Stimulated activated CD4-positive, alpha-beta T cell treated with anti-CD3 and anti-CD28 coated beads, Interleukin-4, amount 100 ng/mL, for 1 hour (primary cell): ENCODE measurements at places on chromosomes 7 and 10.

DNA sequence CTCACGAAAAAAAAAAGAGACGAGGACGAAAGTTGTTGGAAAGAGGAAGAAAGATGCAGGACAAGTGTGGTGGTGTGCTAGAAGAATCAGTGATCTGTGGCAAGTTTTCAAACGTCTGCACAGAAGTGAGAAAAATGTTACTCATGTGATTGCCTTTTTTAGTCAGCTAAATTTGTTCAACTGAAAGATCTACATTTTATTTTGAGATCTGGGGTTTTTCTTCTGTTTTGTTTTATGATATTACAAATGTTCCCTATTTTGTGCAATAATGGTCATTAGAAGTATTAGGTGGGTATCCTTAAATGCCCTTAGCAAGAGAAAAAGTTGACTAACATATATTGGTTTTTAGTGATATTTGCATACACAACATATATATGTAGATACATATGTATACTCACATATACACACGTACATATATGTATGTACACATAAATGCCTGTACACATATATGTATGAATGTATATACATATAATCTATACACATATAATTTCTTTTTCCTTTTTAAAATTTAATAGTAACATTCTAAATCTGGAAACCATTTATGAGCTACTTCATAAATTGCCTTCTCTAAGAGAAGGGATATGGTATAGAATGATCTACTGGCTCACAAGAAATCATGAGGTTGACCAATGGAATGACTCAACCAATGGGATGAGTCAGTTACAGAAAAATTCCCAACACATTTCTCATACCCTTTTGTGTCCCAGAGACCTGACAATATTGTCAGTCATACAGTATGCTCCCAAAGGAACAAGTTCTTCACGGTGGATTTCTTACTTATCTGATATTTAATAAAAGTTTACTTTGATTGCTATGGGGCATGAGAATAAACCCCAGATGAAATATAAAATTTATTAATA, 38.4 kb downstream of the SLC39A12 start:
- DNase-seq = no peak

DNA sequence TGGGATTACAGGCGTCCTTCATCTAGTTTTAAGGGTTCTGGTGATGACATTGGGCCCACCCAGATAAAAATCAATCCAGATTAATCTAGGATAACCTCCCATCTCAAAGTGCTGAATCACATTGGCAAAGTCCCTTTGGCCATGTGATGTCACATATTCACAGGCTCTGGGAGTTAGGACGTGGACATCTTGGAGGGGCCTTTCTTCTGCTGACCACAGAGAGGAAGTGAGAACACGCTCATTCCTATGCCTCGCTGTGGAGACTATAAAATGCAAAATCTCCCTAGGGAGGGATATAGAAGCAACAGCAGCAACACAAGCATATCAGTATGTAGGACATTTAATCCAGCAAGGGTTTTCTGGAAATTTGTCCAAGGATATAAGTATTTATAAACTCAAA, 266.0 kb upstream of the PITRM1 start:
- no peak for DNase-seq

- no peak for DNase-seq
Measured at GRCh38 chr10:132375795-132376297, 21.2 kb upstream of the PWWP2B start.

DNA sequence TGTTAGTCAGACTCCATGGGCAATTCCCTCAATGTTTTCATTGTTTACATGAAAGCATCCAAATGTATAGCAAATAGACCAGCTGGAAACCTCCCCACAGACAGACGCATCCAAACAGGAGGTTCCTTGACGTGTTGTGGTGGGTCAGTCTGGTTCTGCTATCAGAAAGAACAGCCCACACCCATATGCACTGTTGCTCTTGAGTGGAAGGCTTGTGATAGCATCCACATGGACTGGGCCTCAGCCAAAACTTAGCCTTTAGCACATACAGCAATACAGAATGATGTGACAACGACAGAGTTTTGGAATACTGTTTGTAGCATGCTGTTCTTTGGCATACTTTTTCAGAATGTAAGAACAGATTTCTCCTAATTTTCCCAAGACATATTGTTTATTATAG, 299.2 kb upstream of the ETV1 start:
- DNase-seq = no peak

DNA sequence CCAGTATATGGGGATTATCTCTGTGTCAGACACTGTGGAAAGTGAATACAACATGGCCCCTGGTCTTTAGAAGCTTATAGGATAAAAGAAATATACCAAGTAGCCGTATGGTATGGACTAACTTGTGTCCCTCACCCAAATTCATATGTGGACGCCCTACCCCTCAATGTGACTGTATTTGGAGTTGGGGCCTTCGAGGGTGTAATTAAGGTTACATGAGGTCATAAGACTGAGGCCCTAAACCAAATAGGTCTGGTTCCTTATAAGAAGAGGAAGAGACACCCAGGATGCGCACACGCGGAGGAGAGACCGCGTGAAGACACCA, 36.3 kb downstream of the ASB13 start:
- no peak for DNase-seq
